ENCODE measurements at places on chromosomes 13 and 19. TPM values are rescaled to one million over a fixed set of nuclear protein-coding genes. Genes with fewer than 3 reads are reported as not detected.

The ZNF610 gene
- 1.4 TPM for total RNA-seq

The ZBTB32 gene
- total RNA-seq: 133 TPM

The ATXN8OS gene
- not detected for total RNA-seq

The ZFP30 gene
- total RNA-seq: 11.9 TPM

The PRR12 gene
- 46.5 TPM for total RNA-seq

The RNF17 gene
- total RNA-seq: not detected

The CALR3 gene
- total RNA-seq: not detected

The C19orf85 gene
- total RNA-seq: not detected

The EEF2 gene
- total RNA-seq: 1,382 TPM

The LIM2 gene
- 0.23 TPM for total RNA-seq

The MRPL34 gene
- 94.7 TPM for total RNA-seq

The TMEM59L gene
- not detected for total RNA-seq

The TPTE2 gene
- not detected for total RNA-seq

The NHLRC3 gene
- 30.6 TPM for total RNA-seq

The APOE gene
- 0.47 TPM for total RNA-seq

The HIF3A gene
- not detected for total RNA-seq

The C19orf67 gene
- total RNA-seq: not detected

The GIPC3 gene
- 0.23 TPM for total RNA-seq

Data from activated CD8-positive, alpha-beta memory T cell treated with anti-CD3 and anti-CD28 coated beads, Interleukin-2, amount 10 ng/mL, durations not matched to agents 7 days and 5 days (primary cell).